ENCODE measurements at places on chromosomes 5 and 9. TPM values are rescaled to one million over a fixed set of nuclear protein-coding genes. Genes with fewer than 3 reads are reported as not detected.

Gene TSLP
- not detected for total RNA-seq

Gene CD14
- total RNA-seq, result 6.1 TPM

DNA sequence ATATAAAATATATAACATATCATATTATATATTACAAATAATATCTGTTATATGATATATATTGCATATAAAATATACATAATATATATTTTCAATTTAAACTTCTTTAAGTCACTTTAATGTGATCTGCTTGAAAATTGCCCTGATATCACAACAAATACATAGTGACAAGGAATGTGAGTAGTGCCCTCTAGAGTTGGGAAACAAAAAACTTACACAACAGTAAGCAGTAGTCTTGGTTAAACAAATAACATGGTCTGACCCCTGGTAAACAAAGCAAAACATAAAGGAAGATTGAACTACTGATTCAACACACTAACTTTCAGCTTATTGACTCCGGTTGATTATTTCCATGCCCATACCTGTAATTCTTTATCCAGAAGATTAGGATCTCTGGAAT, 188.3 kb upstream of the NMUR2 start:
- H3K27ac ChIP-seq, result no peak overlapping the region
- no peaks in the 10 kb centered on the region for H3K4me1 ChIP-seq
- H3K4me3 ChIP-seq, result no peak overlapping the region
- no peaks in the 10 kb centered on the region for H3K36me3 ChIP-seq
- no peaks in the 10 kb centered on the region for H3K27me3 ChIP-seq

DNA sequence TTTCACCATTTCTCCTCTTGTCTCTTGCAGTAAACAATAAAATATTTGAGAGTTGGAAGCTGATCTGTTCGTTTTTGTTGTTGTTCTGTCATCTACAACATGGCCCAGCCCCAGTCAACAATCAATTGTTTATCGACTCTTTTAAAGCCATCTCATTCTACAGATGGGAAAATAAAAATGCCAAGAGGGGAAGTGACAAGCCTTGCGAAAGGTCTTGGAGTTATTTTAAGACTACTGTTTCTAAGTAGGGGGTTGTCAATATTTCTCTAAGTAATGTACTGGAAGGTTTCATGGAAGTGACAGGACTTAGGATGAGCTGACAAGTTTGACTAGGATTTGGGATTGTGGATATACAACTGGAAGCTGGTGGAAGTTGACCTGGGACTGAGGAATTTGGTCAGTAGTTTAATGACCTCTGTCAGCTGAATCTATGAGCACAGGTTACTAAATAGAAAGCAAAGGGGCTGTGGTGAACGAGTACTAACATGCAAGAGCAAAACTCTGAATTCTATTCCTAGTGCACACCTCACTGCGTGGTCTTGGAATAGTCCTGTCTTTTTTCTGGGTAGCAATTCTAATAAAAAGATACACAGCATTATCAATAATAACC, 57.5 kb upstream of the ADRB2 start:
- DNase-seq, result no peak
- no peak overlapping the region for H3K27ac ChIP-seq
- no peaks in the 10 kb centered on the region for H3K4me1 ChIP-seq

Data from GM23248 (cell line).